Suprapubic skin (tissue), 4 donors: ENCODE measurements at places on chromosomes 4 and X. TPM values are rescaled to one million over a fixed set of nuclear protein-coding genes. Genes with fewer than 3 reads are reported as not detected.

CDS1 gene
- total RNA-seq = 21.6 TPM

ATP7A gene
- 29.9 TPM for total RNA-seq

ZAR1 gene
- not detected for total RNA-seq

GAB3 gene
- total RNA-seq = 2.7 TPM

LRAT gene
- total RNA-seq = 1.2 TPM

GLRA3 gene
- not detected for total RNA-seq

ATP2B3 gene
- not detected for total RNA-seq

SH3D19 gene
- total RNA-seq = 82.3 TPM

CLCN5 gene
- total RNA-seq = 10.4 TPM

RBM46 gene
- not detected for total RNA-seq

IL3RA gene
- total RNA-seq = 2.2 TPM

NDP gene
- 0.64 TPM for total RNA-seq

MTHFD2L gene
- total RNA-seq = 15.3 TPM

TBX22 gene
- not detected for total RNA-seq

TKTL2 gene
- total RNA-seq = not detected

C4orf36 gene
- 2.4 TPM for total RNA-seq
